Lower leg skin (tissue), 4 donors: ENCODE measurements at places on chromosomes 6 and 20.

- no peak for DNase-seq
Measured at GRCh38 chr6:163352011-163352685, 62.4 kb upstream of the QKI start.

DNA sequence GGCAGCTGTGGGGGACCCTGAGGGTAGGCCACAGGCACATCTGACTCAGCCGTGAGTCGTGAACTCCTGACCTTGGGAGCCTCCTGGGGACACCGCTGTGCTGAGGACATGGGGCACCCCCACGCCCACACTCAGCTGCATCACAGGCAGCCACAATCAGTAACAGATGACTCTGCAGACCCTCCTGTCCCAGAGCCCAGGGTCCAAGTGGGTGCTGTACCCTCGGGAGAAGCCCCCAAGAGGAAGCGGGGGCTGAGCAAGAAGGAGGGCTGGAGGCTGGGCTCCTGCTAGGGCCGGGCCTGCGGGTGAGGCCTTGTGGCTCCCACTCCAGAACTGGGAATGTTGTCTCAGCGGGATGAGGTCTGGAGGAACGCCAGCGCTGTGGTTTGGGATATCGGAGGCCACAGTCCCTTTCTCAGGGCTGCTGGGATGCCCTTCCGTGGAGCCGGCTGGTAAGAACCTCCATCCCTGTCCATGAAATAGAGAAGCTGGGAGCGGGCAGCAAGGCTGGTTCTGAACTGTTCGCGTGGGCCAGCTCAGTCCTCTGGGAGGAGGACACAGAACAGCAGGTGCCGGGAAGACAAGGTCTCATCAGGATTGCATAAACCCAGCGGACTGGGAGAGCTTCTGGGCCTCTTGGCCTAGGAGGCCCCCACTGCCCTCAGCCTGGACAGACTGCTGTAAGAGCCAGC is 3.1 kb upstream of the LAMA5 start:
- DNase-seq: no peak

DNA sequence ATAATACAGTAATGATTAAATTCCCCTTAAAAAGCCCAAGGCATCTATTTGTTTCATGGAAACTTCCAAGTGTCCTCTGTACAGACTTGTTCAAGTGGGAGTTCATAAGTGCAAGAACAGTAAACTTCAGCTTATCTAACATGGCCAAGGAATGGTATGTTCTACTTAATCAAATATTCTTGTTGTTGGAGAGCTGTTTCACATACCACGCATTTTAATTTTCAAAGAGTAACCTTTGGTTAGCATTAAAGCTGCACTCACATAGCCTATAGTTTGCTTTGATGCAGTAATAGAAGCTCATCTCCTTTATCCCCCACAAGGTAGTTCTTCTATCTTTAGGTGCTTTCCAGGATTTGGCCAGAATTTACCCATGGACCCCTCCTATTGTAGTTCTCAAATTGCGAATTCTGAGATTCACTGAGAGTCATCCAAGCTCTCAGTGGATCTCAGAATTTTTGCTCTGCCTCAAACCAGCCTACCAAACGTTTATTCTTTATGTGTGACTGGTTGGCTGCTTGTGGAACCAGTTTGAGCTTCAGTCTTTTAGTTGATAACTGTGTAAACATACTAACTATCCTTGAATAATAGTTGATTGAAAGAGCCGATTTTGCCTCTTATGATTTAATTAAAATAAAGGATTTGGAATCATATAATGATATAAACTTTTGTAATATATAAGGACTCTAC is 668.0 kb upstream of the FLRT3 start:
- DNase-seq: no peak

- peak; percentile 97 for DNase-seq
Measured at GRCh38 chr6:2841264-2842138, at the start of gene SERPINB1. Gene SERPINB1, minus strand, starts transcription at chr6:2841863. Its CDS starts 1,277 bp downstream, at chr6:2840586.

GRCh38 chr6:42086046-42087035 is 36.0 kb downstream of the TAF8 start:
- no peak for DNase-seq

- DNase-seq: no peak
Measured at GRCh38 chr20:38872036-38872435, 54.2 kb upstream of the FAM83D start.

- DNase-seq: no peak
Measured at GRCh38 chr6:79544299-79544927, 7.2 kb upstream of the LCA5 start.

DNA sequence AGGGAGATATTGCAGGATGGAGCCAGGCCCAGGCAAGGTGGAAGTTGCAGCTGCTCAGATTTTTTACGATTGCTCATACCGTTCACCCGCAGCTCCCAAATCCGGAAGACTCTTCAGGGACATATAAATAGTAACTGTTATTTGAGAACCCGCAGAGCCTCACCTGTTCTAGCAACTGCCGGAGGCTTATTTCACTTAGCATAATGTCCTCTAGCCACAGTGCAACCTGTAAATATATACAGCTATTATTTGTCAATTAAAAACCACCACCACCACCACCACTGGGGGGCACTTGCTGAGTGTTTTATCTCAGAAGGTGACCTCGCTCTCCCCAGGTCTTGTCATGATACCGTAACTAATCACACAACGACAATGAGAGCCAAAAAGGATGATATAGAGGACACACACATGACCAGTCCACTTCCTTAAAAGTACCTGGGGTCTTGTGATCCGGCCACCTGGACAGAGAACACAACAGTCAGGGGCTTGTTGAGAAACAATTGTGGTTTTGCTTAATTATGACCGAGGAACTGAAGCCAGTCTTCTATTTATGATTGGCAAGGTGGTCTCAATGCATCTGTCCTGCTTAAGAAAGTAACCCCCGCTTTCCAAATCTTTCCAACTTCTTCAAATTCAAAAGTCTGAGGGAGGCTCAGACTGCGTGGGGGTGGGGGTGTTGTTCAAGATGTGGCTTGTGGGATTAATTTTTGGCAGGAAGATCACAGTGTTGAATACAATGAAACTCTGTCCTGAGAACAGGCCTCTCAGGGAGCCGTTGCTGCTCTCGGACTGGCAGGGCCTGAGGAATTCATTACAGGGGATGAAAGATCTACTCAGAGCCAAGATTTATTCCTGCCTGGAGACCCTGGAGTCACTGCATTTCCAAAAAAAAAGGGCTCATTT is 107.7 kb upstream of the PRND start:
- peak; percentile 60 for DNase-seq

DNA sequence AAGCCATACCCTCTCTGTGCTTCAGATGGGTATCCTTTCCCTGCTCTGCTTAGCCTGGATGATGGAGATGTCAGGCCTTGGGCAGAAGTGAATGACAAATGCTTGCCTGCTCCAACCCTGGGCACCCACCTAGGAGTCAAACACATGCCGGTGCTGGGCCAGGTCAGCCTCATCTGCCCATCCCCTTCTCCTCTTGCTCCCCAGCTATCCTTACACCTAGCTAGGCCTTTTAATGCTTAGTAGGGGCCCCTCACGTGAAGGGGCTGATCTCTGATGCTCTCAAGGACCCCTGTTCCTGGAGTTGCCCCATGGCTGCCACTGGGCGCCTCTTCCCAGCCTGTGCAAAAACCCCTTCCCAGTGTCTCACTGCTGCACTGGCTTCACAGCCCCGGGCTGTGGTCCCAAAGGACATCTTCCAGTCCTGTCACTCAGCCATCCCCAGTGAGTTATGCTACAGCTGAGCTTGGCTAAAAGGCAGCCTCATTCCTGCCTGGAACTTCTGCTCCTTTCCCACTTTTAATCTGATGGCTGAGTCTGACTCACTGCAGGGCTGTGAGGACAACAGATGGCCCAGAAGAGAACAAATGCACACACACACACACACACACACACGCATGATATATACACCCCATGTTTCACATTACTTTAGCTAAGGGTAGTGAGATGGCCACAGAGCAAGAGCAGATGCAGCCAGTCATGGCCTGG is 12.8 kb upstream of the SDCBP2 start:
- DNase-seq: no peak

GRCh38 chr6:116385459-116385802 is 14.7 kb downstream of the DSE start:
- DNase-seq: no peak

GRCh38 chr6:133062077-133062476 is 179.1 kb upstream of the EYA4 start:
- no peak for DNase-seq

- no peak for DNase-seq
Measured at GRCh38 chr6:61711849-61712248, 574.2 kb downstream of the KHDRBS2 start.
